ENCODE measurements at places on chromosomes 2 and 18.

DNA sequence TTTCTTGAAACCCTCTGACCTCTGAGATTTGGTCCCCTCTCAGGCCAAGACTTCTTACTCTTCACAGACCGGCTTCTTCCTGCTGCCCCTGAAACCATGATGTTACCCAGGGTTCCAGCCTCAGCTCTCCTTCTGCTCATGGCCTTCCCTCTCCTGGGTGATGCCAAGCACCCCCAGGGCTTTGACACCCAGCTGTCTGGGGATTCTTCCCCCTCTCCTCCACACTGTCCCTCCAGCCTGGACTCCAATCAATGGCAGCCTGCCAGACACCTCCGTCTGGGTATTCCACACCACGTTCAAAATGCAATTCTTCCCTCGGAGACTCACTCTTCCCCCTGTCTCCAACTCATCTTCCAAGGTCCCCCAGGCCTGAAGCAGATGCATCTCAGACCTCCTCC lies 25.0 kb downstream of the SPP2 start:
- DNase-seq = no peak

- no peak for DNase-seq
Measured at GRCh38 chr2:237943395-237944094, 23.3 kb upstream of the UBE2F start.

- DNase-seq = peak; percentile 95
Measured at GRCh38 chr2:157229572-157229971, 27.9 kb upstream of the GALNT5 start.

DNA sequence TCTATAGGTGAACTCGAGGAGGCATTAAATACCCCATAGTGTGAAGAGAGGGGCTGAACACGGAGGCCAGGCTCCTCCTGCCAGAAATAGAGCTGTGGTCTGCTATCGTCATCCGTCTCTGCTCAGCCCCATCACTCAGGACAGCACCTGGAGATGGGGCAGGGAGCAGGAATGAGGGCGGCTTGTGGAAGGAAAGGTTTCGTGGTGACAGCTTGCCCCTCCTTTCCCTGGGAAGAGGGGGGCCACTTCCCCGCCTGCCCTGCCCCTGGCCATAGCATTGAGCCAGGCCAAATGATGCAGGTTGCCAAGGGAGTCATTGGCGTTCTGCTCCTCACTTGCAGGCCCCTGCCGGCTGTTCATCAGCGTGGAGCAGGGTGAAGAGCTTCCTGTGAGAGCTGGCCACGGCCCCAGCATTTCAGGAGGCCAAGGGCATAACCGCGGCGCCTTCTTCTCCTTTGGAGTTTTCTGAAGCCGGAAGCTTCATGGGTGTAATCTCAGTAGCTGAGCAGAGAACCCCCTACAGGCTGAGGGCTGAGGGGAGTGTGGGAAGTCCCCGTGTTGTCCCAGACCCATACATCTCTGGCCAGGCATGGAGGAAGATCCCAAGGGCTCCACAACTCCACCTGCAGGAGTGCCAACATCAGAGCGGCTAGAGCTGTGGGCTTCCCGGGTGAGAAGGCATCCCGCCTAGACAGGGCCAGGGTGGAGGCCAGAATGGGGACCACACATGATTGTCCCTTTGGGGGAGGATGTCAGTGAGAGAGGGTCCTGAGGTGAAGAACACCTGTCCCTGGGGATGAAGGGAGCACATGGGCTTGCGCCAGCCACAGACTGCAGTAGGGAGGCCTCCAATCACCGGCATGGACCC lies 112.5 kb upstream of the GLI2 start:
- DNase-seq = no peak

- no peak for DNase-seq
Measured at GRCh38 chr2:10404324-10405143, 43.6 kb downstream of the ODC1 start.

DNA sequence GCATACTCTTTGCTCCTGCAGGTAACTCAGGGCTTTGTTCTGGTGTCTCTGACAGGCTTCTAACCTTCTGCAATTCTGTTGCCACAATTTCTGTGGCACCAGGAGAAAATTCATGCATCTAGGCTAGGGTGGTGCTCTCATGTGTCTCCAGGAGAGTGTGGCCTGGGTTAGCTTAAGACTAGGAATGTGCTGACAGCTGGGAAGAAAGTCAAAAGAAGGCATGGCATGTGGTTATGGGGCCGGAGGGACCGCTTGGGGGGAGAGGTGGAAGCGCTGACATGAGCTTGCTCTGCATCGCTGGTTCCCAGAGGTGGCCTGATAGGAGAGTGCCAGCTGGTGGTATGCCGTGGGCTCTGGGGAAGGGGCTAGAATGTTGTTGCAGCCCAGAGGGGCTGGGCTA lies 173.3 kb upstream of the TNP1 start:
- DNase-seq = no peak

GRCh38 chr2:236045251-236046235 lies 122.6 kb downstream of the GBX2 start:
- DNase-seq = no peak

DNA sequence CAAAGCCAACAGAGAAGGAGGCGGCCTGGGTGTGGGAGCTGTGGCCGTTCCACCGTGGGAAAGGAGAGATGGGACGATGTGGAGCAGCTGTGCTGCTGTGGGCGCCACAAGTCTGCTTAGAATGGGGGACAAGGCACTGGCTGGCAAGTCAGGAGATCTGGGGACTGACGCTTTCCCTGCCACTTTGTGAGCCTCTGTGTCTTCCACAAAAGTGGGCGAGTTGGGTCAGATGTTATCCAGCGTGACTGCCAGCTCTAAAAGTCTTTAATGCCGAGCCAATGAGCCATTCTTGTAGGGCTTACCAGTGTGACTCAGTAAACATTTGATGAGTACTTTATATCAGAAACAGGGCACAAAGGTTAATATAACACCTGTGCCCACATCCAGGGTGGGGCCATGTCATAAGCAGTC lies 113.6 kb upstream of the MGAT5 start:
- no peak for DNase-seq

DNA sequence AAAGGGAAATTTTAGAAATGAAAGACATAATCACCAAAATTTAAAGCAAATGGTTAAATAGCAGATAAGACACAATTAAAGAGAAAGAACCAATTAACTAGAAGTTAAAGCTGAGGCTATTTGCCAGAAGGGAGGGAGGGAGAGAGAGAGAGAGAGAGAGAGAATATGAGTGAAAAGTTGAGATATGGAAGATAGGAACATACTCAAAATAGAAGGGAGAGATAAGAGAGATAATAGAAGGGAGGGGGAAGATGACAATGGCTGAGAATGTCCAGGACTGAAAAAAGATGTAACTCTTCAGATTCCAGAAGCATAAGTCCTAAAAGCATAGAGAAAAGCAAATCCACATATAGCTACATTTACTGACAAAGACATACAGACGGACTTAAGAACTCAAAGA lies 17.1 kb upstream of the AAK1 start:
- DNase-seq = no peak

DNA sequence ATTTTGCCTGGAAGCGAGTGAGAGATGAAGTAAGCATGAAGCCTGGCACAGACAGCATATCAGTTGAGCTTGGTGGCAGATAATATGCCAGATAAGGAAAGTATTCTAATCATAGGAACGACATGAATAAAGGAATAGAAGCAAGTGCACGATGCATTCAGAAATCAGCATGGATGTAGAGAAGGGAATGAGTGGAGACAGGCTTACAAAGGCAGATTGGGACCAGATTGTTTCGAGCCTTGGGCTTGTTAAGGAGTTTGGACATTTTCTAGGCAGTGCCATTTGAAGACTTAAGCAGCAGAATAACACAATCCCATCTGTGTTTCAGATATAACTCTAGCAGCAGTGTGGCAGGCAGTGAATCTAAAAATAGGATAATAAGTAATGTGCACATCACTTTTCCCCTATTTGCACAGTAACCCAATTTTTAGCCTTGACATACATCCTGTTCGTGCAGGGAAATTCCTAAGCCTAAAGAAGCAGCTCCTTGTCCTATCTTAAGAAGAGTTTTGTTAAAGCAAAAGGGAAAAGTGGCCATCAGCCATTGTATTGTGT lies 450.2 kb downstream of the PLCL1 start:
- no peak for DNase-seq

- DNase-seq = no peak
Measured at GRCh38 chr18:5618047-5618688, 74.4 kb upstream of the EPB41L3 start.

- DNase-seq = no peak
Measured at GRCh38 chr2:44825702-44826101, 115.8 kb upstream of the SIX3 start.

DNA sequence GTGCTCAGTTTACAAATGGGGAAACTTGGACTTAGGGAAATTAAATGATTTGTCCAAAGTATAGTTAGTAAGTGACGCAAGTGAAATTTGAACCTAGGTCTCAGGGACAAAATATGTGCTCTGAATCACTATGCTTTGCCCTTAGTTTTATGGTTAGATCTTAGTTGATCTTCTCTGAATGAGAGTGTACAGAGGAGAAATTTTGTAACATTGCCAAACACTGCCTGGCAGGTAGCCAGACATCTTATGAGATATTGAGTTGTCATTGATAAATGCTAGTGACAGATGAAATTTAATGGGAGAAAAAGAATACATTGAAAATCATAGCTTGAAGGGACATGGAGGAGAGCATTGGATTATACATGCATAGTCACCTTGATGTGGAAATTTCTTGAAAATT lies 91.4 kb downstream of the GALNT1 start:
- peak; percentile 50 for DNase-seq

- DNase-seq = no peak
Measured at GRCh38 chr2:143255899-143256298, 126.7 kb downstream of the ARHGAP15 start.

GRCh38 chr2:158112992-158113391 lies 11.3 kb downstream of the UPP2 start:
- DNase-seq = peak; percentile 22

GRCh38 chr2:233256048-233256447 lies 4.6 kb downstream of the ATG16L1 start:
- no peak for DNase-seq

GRCh38 chr2:170214309-170214948 lies 36.5 kb downstream of the MYO3B start:
- no peak for DNase-seq

GRCh38 chr2:207589143-207589542 lies 36.1 kb downstream of the METTL21A start:
- DNase-seq = no peak

- DNase-seq = no peak
Measured at GRCh38 chr2:15492773-15493325, 68.3 kb downstream of the NBAS start.

DNA sequence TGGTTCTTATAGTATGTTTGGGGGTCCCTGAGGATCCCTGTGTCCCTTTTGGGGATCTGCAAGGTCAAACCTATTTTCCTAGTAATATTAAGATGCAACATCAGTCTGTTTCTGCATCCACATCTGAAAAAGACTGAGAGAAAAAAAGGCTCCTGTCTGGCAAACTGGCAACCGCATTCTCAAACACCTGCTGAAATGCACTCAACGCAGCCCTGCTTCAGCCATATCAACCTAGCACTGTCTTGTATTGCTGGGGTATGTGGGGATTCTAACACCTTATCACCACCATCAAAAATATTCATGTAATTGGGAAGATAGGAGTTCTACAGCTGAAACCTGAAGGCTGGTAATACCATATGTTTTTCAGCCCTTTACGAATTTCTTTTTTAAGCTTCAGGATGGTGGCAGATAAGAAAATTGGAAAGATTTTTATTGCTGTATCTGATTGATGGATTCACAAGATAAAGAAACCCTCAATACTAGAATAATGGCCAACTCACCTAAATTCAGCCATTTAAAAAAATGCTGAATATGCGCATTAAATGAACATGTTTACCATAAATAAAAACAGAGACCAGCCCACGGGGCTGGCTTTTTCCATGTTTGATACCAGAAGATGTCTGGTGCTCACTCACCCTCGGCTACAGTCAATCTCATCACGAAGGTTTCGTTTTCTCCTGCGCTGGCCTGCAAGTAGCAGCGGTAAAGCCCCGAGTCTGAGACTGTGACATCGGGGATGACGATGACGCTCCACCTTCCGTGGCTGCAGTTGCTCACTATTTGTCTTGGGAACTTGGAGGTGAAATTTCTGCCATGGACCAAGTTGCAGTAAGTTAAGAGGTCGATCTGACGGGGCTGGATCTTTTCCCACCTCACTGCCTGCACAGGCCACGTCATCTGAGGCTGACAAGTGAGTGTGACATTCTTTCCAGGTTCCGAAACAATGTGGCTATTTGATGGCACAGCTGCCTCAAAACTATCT lies 52.3 kb downstream of the CD226 start:
- DNase-seq = no peak

GRCh38 chr2:86492048-86492453 lies 50.9 kb downstream of the KDM3A start:
- DNase-seq = no peak

DNA sequence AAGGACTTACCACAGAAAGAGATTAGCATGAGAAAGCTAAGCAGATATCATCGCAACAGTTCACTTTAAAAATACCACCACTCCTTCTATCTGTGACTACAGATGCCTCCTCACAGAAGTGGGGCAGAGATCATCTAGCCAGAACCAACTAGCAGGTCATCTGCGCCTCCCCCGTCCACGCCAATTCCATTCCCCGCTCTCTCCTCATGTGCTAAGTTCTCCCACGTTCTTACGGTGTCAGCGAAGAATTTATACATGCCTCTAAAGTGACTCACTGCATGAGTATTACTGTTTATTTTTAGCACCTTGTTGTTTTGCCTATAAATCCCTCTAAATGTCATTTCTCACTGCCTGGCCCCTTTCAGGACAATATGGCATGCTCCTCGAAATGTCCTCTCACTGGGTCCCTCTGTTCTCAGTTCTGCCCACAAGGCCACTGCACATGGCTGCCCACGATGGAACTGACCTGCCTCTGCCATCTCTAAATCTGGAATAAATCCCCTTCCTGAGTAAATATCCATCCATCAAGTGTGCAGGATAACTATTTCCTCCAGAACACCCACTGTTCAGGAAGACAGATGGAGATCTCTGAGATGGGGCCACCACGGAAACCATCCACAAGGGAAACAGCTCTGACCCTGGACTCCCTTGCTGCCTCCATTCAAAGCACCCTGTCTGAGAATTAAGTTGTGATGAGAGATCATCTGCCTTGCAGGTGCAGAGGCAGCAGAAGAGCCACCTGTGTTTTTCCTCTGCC lies 137.7 kb downstream of the IRS1 start:
- peak; percentile 88 for DNase-seq

DNA sequence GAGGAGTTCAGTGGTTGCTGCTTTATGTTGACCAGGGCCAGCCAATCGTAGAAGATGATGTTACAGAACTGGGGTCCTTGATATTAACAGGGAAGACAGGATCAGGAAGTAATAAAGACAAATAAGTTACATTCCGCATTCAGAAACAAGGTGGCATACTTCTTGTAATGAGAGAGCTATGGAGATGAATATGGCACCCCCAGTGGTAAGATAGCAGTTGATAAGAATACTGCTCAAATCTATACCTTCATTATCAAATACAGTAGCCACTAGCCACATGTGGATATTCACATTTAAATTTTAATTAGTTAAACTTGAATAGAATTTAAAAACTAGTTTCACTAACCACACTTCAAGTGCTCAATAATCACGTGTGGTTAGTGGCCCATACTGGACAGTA lies 290.4 kb upstream of the RBMS1 start:
- no peak for DNase-seq

DNA sequence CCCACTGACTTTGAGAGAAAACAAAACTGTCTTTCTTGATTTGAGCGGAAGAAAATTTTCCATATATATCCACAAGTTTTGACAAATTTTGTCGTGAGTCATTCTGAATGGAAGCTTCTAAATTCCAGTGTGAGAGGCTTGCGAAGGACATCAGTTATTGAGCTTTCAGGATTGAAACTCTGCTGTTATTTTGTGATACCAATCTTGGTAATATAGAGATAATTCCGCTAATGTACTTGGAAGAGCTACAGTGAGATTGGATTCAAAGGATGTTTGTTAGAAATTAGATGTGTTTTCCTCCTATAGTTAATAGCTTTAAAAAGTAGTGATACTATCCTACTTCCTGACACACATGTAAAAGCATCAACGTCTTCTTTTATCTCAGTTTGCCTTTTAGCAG lies 61.4 kb downstream of the RBM43 start:
- no peak for DNase-seq

All from fibroblast of skin of right quadriceps (primary cell).